LoVo (cell line): ENCODE measurements at places on chromosomes 7 and 10.

DNA sequence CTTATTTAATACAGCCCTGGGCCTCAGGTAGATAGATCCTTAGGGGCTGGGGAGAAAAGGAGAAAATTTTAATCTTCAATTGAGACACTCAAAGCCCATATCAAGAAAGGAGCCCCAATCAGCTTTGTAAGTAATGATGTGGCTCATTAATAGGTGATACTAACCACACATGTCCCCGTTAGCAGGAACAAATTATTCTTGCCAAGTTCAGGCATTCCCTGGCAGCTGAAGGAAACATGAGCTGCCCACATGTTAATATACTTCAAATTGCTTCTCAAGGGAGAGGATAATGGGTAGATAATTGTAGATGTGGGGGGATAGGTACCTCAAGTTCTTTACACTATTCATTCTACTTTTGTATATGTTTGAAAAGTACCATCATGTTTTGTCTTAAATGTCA, 14.5 kb downstream of the IFIT5 start:
- DNase-seq: no peak

GRCh38 chr10:104762793-104763192, 121.7 kb downstream of the SORCS3 start:
- DNase-seq: no peak

- DNase-seq: no peak
Measured at GRCh38 chr7:22419488-22419887, 62.5 kb upstream of the RAPGEF5 start.

DNA sequence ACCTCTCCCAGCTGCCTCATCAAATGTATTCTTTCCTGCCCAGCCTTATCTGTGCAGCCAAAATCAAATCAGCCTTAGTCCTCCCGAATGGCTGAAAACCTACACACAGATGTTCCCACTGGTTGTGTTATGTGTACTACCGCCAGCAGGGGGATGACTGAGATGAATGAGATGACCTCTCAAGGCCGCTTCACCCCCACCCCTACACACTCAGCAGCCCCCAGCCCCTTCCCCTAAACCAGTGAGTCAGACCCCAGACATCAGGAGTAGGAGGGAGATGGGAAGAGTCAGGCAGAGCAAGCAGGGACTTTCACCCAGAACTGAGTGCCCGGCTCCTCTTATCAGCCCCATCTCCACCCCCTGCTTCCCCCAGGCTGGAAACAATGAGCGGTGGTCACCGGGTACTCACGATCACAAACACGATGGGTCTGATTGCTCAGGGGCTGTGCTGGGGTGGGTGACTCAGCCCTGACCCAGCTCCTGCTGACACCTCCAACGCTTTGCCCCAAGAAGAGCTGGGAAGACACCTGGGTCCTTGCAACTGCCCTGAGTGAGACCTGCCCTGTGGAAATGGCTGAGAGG, 6.5 kb upstream of the C10orf105 start:
- no peak for DNase-seq

- DNase-seq: no peak
Measured at GRCh38 chr10:62559481-62560200, 185.5 kb downstream of the ZNF365 start.

DNA sequence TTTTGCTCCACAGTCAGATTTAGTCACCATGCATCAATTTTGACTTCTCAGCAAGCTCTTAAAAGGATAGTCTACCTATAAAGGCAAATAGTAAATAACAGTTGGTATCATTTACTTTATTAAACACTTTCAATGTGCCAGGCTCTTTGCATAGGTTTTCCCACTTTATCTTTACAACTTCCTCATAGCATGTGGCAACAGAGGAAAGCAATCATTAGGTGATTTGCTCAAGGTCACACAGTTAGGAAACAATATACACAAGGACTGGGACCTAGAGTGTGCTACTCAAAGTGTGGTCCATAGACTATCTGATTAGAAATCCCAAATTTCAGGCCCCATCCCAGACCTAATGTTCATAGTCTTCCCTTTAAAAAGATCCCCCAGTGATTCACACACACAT, 212.3 kb downstream of the MTERF1 start:
- DNase-seq: no peak

DNA sequence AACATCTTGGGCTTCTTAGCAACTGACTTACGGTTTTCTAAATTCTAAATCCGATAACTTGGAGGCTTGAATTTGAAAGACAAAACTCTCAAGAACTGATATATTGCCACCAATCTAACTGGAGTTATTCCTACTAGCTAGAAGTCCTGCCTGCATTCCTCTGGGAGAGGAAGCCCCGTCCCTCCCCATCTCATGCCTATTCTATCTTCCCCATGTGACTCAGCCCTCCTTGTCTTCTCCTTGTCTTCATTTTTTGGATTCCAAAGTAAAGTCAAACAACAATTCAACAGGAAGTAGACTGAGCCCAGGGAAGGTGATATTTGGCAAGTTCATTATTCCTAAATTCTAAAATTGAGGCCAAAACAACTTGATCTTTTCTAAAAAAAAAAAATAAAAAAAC, 587.7 kb downstream of the KCNMA1 start:
- DNase-seq: no peak

GRCh38 chr10:68231106-68231816, 652 bp downstream of the ATOH7 start:
- DNase-seq: peak; percentile 66

- DNase-seq: no peak
Measured at GRCh38 chr7:128219636-128220035, 21.4 kb upstream of the LEP start.

DNA sequence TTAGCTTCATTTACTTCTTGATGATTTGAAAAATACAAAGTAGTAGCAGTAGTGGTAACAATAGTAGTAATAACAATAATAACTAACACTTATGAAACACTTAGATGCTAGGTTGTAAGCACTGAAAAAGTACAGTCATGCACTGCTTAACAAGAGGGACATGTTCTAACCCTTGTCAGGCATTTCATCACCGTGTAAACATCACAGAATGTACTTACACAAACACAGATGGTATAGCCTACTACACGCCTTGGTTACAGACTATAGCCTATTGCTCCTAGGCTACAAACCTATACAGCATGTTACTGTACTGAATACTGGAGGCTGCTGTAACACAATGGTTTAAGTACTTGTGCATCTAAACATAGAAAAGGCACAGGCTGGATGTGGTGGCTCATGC, 60.6 kb downstream of the PUS7 start:
- no peak for DNase-seq

DNA sequence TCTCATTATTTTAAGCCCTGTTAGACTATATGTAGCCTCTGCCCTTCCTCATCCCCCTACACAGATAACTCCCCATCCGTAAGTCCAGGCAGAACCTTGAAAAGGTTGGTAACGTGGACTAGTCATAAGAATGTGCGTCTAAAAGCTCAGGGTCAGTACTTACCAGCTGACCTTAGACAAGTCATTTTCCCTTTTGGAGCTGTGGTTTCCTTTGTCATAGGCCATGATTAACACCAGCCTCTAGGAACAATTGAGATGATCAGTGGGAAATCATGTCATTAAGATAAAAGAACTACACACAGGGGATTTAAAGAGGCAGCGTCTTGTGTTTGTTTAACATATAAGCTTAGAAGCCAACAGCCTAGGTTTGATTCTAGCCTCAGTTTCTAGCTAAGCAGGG, 6.9 kb upstream of the UNC5B start:
- DNase-seq: no peak

GRCh38 chr7:24965831-24966708, 13.9 kb downstream of the OSBPL3 start:
- peak; percentile 74 for DNase-seq

DNA sequence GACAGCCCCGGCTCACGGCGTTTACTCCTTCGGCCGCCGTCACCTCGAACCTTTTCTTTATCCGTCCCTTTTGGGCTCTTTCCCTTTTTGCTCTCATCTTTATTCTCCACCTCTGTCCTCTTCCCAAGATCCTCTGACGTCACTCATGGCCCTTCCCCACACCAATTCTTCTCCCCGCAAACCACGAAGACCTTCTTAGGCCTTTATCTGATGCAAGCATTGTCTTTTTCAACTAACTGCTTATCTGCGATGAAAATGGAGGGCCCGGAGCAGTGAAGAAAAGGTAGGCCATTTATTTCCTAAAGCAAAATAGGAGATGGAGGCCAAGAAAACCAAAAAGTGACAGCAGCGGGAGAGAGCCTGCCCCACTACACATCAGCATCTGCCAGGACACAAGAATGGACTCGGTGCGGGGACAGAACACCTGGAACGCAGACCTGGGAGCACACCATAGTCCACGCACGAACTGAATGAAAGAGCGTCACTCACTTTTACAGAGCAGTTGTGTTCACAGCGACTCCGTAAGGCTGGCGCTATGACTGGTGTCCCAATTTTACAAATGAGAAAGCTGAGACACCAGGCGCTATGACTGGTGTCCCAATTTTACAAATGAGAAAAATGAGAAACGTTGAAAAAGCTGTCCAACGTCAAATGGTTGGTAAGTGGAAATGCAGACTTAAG, 45.3 kb downstream of the ZNF777 start:
- DNase-seq: no peak

GRCh38 chr10:59677253-59677831, 32.3 kb downstream of the SLC16A9 start:
- no peak for DNase-seq

DNA sequence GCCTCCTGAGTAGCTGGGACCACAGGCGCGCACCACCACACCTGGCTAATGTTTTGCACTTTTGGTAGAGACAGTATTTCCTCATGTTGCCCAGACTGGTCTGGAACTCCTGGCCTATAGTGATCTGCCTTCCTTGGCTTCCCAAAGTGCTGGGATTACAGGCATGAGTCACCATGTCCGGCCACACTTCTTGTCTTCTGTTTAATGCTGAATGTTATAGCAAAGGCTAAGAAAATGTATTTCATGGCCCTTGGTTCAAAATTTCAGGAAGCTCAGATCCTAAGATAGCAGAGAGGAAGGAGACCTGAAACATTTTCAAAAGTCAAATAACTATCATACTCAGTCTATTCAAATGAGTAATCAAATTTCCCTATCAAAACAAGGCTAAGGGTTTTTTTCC, 229.6 kb downstream of the BAMBI start:
- DNase-seq: no peak

DNA sequence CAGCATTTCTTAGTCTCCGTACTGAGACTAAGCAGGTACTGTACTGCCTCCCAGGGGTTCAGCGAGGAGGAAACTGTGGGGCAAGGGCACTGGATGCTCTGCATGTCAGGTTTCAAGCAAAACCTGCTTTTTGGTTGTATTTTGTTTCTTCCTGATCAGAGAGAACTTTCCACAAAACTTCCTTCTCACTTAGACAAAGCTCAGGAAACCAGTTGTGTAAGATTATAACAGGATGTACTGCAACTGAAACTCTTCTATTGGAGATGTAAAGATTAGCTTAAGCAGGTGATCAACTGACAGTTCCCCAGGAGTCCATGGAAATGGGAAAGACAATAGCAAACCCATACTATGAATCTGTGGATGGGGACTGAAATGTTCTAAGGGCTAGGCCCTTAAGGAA, 67.3 kb downstream of the PLCE1 start:
- DNase-seq: no peak

GRCh38 chr10:48470115-48470892, 134.6 kb downstream of the ARHGAP22 start:
- DNase-seq: no peak

DNA sequence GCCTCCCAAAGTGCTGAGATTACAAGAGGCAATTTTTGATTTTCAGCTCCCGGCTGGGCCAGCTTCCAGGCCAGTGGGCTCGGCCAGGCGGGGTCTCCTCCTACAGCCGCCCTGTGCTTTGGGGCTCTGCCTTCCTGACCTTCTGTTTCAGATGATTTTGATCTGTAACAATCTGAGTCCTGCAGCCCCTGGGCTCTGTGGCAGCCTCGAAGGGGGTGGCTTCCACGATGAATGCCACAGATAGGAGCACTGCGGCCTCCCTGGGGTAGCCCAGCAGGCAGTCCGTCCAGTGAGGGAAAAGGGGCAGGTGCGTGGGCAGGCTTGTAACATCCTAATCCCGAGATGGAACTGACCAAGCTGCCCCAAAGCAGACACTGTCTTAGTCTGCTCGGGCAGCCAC, 177.5 kb downstream of the DNAJB6 start:
- no peak for DNase-seq

DNA sequence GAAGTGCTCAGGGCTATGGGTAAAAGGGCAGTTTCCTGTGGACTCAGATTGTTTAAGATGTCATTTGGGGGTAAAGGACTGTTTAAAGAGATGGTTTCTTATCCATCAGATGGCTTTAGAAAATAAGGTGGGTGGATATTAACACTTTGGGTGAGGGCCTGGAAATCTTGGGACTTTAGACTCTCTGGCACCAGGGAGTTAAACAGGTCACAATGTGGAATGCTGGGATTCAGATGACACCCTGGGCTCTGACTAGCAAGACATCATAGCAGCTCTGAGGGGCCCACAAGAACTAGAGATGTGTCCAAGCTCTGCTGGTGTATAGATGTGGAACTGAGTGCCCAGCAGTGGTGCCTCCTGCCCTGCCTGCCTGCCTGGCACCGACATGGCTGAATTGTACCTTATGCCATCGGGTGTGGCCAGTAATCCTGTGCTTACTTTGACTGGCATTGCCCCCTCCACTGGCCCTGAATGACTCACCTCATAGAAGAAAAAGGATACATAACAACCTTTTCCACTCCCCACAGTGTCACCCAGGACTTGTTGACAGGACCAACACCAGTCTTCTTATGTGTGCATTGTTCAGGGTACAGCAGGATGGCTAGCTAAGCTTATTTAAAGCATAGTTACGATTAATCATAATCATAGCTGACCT, 100.0 kb upstream of the PRR15 start:
- DNase-seq: peak; percentile 43

DNA sequence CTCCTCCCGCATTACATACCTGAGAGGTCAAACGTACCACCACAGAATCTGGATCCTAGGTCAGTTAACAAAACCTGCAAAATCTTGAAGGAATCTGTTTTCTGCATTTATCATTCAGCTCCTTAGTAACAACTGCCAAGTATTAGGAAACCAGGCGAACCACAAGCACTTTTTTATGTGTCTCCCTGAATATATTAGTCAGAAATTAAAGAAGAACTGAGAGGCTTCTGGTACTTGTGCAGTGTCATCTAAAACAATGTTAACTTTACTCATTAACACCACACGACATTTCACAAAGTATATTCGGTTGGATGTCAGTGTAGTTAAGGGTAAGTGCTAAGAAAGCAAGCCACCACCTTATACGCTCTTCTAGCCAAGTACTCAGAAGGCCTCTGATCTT, 2.5 kb downstream of the CCDC6 start:
- no peak for DNase-seq

DNA sequence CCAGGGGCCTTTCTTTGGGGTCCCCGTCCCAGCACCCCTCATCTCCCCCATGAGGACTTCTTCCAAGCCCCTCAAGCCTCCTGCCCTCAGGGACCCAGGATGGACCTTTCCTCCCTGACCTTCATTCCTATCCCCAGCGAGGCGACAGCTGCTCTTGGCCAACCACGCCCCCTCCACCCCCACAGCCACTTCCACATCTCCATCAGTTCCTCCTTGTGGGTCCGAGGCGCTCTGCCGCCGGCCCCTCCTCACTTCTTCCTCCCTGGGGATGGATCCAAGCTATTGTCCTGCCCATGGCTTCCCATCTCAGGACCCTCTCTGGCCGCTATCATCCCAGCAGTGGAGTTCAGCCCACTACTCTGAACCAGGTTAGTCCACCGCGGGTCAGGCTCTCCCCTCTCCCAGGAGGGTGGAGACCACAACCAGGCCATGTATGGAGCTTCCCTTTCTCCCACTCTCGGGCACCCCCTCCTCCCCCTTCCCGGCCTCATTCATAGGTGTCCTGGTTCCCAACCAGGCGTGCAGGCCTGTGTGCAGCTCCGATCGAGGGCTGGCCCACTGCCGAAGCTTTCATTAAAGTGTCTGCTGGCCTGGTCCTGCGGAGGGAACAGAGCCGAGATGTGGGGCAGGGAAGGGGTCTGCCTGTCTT, 1.7 kb upstream of the SH2B2 start:
- DNase-seq: no peak
